ENCODE measurements at places on chromosomes 11 and 22. TPM values are rescaled to one million over a fixed set of nuclear protein-coding genes. Genes with fewer than 3 reads are reported as not detected.

KRTAP5-9 gene
- not detected for total RNA-seq

FGF19 gene
- total RNA-seq = not detected

DBX1 gene
- total RNA-seq = not detected

ACTN3 gene
- total RNA-seq = 0.12 TPM

NXPE1 gene
- not detected for total RNA-seq

SLC6A5 gene
- not detected for total RNA-seq
